ENCODE measurements at places on chromosomes 12 and 14.

DNA sequence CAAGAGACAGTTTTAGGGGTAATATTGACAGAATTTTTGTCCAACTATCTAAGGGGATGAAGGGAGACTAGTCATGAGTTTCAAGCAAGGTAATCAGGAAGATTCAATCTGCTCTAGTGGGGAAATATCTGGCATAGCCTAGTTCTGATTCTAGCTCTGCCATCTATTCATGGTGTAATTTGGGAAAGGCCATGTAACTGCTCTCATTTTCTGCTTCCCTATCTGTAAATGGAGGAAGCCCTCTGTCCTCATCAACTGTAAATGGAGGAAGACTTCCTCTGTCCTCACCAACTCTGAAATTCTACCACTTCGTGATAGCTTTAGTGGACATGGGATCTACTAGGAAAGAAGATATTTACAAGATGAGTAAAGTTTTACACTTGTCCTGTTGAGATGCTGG is 37.9 kb downstream of the BHLHE41 start:
- DNase-seq = no peak

GRCh38 chr14:104578321-104578720 is 1.2 kb upstream of the C14orf180 start:
- no peak for DNase-seq

GRCh38 chr12:47989023-47989417 is 15.3 kb downstream of the COL2A1 start:
- no peak for DNase-seq

GRCh38 chr12:98229540-98229924 is 285.9 kb upstream of the TMPO start:
- DNase-seq = no peak

GRCh38 chr14:80316441-80316840 is 105.1 kb upstream of the DIO2 start:
- DNase-seq = no peak

GRCh38 chr12:64278421-64278820 is 56.3 kb upstream of the KICS2 start:
- no peak for DNase-seq

DNA sequence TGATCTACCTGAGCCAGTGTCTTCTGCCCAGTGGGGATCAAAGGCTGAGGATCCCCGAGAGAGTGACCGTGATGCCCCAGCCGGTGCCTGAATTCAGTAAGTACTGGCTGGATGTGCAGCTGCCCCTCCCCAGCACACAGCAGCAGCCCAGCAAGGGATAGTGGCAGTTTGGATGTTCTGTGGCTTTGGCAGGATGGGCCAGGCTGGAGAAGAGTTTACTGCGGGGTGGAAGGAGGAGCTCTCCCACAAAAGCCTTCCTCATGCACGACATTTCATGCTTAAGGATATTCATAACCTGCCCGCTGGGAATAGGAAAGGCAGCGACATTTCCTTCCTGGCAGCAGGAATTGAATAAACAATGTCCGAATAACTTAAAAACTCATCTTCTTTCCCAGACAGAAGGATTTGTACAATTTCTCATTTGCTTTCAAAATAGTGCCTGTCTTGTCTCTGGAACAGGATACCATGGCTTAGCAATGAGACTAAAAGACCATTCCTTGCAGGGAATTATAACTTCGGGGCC is 135.6 kb upstream of the PRMT8 start:
- DNase-seq = no peak

GRCh38 chr12:131852551-131853299 is 24.5 kb downstream of the MMP17 start:
- DNase-seq = no peak

GRCh38 chr12:132651444-132652100 is 33.0 kb downstream of the P2RX2 start:
- no peak for DNase-seq

- no peak for DNase-seq
Observed at GRCh38 chr14:81523616-81524015, 10.0 kb downstream of the SEL1L start.

DNA sequence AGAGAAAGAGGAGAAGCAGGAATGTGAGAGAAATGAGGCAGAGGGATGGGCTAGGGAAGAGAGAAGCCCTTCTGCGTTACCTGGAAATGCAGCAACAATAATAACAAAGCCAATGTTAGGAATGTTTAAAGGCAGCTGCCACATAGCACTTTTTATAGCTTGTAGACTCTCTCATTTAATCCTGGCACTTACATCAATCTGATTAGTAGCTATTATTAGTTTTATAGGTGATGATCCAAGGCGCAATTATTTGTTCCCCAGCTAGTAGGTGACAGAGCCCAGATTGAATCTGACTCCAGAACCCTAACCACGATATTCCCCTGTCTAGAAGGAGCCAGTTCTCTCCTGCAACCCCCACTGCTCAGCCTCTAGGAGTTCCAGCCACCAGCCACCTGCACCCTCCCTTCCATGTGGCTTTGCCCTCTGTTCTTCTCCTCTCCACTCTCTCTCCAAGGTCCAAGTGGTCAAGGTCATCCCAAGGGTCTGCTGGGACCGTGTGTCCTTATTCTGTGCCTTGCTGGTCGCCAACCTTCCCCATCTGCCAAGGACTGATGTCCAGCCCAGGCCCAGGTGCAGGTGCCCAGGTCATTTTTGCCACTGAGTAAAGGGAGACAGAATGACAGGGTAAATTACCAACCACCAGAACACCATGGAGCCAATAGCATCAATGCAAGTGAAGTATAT is 29.4 kb upstream of the CIPC start:
- no peak for DNase-seq

GRCh38 chr12:10936506-10936905 is 2.6 kb downstream of the TAS2R14 start:
- DNase-seq = no peak

- no peak for DNase-seq
Observed at GRCh38 chr14:88452231-88452630, 66.8 kb downstream of the SPATA7 start.

GRCh38 chr12:47808050-47808449 is 11.7 kb downstream of the HDAC7 start:
- peak; percentile 83 for DNase-seq

DNA sequence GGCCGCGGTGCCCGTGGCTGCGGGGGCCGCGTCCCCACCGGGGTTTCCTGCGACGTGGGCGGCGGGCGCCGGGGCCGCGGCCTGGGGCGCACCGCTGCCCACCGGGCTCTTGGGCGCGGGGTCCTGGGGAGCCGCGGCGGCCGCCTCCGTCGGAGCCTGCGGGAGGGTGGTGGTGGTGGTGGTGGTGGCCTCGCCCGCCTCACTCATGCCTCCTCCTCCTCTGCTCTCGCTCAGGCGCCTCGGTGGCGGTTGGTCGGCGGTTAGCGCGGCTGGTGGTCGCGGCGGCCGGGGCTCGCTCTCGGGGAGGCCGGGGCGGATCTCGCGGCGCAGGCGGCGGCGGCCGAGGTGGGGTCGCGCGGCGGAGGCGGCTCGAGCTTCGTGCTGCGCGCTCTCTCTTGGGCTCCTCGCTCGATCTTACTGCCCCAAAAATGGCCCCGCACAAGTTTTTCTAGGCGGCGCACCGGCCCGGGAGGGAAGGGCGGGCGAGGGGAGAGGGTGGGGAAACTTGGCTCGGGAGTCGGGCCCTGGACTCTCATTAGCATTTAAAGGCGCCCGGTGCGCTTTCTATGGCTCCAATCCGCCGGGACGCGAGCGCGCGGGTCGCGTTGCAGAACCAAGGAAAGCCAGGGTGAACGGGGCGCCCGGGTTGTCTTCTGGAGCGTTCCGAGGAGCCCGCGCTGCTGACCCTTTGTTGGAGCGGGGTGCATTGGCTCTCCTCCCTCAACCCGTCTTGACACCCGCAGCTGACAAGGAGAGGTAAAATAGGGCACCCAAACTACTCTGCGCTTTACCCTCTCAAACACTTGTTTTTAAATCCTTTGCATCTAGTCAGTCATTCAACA is at the start of gene YBX3:
YBX3 (minus strand) TSS at position 419 of the 842 bp plus-strand sequence; CDS start at position 207, 212 bp downstream.
- DNase-seq = peak; percentile 3

- no peak for DNase-seq
Observed at GRCh38 chr14:73240816-73241480, 3.6 kb downstream of the PAPLN start.

DNA sequence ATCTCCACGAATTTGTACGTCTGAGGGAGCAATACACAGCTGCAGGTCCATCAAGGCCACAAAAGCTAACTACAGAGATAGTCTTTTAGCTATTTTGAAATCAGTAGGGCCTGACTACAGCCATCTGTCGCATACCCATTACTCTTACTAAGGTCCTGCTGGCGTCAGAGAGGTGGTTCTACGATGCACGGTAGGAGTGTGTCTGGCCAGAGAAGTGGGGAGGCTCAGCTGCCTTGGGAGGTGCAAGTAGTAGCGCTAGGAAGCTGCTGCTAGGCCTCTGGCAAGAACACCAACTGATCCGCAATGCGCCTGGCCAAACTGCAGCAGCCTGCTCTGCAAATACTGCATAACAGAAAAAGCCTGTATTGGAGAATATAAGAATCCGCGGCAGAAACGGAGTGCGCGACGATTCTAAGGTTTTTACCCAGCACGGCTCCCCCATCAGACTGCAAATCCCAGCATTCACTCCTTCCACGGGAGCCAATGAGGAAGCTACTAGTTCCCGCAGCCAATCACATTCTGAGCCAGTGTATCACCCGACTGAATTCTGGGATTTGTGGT is 743 bp upstream of the CAND1 start:
- peak; percentile 94 for DNase-seq

GRCh38 chr12:57738661-57739237 is at the start of gene AGAP2:
Gene AGAP2, minus strand, starts transcription at chr12:57738742. Its CDS starts 496 bp downstream, at chr12:57738246.
- DNase-seq = no peak

GRCh38 chr12:10242539-10242938 is 29.9 kb downstream of the GABARAPL1 start:
- no peak for DNase-seq

DNA sequence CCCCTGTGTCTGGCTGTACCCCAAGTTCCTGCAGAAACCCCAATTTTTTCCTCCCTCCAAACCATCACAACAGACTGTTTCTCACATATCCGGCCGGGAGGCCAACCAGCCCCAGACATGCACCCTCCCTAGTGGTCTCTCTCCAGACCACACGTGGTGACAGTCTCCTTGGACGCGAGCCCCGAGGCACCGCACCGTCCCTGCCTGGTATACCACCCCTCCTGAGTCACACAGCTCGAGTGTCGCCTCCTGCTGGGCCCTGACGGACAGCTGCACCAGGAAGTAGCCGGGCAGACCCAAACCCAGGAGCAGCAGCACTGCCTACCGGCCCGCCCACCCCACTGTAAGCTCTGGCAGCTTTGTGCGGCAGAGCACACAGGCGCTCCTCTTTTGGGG is 97.4 kb downstream of the RFLNA start:
- DNase-seq = no peak

DNA sequence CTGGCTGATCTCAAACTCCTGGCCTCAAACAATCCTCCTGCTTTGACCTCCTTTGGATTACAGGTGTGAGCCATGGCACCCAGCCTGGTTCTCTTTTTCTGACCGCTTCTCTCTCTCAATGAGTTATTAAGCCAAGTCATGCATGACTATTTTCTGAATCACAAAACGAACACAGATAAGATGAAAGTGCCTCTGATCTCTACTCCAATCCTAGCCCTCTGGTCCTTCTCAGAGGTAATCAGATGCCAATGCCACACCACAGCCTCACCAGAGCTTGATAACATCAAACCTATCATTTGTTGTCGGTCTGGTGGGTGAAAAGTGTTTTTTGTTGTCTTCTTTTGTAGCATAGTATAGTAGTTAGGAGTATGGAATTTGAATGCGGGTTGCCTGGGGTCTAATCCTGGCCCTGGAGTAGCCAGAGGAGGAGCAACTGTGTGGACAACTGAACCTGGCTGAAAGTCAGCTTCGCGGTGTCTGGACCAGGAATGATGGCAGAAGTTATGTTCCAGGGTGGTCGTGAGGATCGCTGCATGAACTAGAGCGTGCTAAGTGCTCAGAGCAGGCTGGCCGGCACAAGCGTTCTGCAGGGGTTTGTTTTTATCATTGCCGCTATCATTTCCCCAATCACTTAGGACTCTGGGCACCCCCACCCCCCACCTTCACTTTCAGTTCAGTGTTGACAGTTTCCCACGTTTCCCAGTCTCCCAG is 77.9 kb downstream of the SPRING1 start:
- no peak for DNase-seq

DNA sequence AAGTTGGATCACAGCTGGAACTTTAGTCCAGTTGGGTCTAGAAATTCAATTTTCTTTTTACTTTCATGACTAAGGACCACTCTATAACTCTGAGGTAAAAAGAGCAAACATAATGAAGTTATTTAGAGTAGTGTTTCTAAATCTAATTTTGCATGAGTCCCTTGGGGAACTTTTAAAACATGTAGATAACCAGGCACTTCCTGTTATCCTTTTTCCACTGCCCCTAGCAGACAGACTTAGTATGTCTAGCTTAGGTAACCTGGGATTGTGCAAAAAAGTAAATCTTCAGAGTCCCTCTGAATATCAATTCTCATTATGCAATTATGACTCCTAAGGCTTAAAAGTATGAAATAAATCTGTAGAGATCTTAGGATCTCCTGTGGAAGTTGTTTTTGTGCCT is 371.2 kb downstream of the DIO2 start:
- no peak for DNase-seq

- DNase-seq = no peak
Observed at GRCh38 chr14:99737451-99737951, 53.4 kb downstream of the CYP46A1 start.

All from CD4-positive, alpha-beta T cell treated with Interleukin-6 at 100 ng/mL for 8 hours (primary cell).